Endothelial cell of umbilical vein (primary cell): ENCODE measurements at places on chromosomes 6 and 20.

DNA sequence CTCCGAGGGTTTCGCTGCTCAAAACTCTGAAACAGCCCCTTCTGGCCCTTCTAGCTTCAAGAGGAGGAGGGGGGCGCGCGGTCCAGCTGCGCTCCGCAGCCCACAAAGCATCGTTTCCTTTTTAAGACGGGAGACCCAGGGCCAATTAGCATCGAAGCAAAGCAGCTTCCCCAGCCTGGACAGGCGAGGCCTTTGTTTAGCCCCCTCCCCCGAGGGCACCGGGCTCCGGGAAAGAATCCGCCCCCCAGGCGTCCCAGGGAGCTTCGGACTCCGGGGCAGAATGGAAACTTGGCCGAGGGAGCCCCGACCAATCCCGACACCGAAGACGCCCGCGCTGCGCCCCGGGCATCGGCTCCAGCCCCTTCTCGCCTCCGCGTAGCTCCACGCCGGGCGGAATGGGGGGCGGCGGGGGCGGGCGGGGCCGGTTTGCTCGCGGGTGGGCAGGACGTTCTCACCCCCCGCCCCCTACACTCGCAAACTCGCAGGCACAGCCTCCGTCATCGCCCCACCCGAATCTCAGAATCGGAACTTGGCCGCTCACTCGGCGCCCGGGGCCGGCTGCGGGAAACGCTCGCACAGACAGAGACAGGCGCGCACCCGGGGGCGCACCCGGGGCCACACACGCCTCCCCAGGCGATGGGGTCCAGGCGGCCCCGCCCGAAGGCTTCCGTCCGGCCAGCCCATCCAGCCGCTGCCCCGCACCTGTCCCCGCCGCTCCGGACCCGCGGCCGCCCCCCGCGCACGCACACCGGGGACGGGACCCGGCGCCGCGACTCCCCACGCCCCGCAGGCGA is 628 bp downstream of the NKAIN4 start:
- no peak for DNase-seq

DNA sequence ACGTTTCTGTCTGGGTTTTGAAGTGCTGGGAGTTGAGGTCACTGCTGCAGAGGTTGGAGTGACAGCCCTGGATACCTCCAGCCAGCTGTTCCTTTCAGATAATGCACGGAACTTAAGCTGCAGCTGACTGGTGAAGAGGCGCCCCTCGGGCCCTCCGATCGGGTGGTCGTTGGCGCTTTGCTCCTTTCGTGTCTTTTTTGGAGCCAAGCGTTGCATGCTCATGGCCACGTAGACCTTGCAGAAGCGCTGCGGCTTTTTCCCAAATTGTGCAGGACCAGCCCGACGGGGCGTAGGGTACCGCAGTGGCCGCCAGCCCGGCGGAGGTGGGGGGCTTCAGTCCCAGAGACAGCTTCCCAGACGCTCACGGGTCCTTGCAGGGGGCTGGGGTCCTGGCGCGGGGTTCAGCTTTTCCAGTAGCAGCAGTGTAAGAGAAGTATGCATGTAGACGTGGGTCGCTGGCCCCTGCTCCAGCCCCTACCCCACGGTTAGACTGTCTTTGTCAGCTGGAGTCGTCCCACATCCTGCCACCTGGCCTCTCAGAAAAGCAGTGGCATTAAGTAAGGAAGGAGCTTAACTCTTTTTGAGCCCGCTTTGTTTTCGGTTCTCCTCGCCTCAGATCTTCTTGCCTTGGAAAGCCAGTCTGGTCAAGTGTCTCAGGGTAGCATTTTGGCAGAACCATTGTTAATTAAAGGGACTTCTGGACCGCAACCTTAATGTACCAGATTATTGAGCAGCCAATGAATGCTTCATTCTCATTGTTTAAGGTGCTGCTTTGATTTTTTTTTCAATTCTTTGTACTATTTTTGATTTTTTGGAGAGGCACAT is 838 bp downstream of the TNFAIP3 start:
- peak; percentile 42 for DNase-seq

GRCh38 chr20:57208198-57208597 is 58.2 kb downstream of the BMP7 start:
- DNase-seq, result no peak

- no peak for DNase-seq
Observed at GRCh38 chr20:9144643-9145042, 75.8 kb downstream of the PLCB4 start.

GRCh38 chr20:9021699-9022098 is 47.2 kb upstream of the PLCB4 start:
- no peak for DNase-seq

- DNase-seq, result no peak
Observed at GRCh38 chr20:45727044-45727443, 4.9 kb downstream of the SPINT4 start.

DNA sequence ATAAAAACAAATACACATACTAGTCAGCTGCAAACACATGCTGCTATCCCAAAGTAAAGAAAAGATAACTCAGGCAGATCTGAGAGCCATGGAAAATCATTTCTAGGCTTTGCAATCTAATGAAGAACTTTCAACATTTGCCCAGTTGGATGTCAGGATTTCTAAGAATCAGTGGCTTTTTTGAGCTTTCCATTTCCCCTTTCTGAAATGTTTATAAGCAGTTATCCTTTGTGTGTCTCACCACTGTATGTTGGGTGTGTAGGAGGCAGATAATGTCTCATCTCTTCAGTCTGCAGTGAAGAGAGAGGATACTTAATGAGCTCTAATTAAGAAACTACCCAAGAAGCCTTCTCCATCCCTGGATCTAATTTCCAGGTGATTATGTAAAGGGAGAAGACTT is 43.6 kb downstream of the RGS17 start:
- DNase-seq, result no peak

DNA sequence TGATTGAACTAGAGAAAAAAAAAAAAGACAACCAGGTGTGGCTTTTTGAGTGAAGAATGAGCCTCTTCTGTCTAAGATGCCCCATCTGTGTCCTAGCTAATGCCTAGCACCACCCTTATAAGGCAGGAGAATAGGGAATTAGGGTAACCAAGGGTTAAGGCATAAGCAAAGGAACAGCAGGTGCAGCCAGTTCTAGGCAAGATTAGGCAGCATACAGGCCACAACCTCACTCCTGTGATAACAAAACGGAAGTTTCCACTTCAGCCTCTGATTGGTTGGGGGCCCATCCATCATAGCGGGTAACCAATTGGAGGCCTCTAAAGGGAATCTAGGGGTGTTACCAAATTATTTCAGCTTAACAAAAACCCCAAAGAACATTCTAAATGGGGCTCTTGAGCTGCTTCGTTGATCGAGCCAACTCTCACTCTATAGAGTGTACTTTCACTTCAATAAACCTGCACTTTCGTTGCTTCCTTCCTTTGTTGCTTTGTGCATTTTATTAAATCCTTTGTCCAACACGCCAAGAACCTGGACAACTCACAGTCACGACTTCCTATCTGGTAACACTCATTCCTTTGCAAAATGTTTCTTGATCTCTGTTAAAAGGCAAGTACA is 61.9 kb upstream of the TAGAP start:
- DNase-seq, result peak; percentile 55

DNA sequence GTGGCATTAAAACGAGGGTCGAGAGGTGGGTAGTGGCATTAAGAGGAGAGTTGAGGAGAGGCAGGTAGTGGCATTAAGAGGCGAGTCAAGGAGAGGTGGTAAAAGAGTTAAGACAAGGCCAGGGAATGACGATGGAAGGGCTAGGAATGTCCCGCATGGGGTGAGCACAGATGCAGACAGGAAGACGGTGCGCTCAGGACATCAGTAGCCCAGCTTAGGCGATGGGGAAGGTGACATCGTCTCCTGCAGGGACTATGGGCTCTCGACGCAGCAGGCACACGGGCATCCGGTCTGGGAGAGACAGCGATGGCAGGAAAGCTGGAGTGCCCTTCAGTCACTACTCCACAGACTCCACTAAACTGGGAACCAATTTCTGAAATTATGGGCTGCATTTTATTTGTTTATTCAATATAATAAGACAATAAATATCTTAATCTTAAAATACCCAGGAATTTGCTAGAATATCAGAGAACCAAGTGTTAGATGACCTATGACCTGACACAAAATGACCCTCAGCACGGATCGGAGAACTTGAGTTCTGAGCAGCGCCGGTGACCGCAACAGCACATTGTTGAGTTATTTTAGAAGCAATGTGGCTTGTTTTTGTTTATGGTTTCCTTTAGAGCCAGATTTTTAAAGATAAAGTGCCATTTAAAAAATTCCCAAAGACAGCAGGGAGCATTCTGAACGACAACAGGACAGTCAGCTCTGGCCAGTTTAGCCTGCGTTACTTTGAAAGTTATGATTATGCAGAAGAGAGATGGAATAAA is 177.7 kb downstream of the SMOC2 start:
- no peak for DNase-seq

DNA sequence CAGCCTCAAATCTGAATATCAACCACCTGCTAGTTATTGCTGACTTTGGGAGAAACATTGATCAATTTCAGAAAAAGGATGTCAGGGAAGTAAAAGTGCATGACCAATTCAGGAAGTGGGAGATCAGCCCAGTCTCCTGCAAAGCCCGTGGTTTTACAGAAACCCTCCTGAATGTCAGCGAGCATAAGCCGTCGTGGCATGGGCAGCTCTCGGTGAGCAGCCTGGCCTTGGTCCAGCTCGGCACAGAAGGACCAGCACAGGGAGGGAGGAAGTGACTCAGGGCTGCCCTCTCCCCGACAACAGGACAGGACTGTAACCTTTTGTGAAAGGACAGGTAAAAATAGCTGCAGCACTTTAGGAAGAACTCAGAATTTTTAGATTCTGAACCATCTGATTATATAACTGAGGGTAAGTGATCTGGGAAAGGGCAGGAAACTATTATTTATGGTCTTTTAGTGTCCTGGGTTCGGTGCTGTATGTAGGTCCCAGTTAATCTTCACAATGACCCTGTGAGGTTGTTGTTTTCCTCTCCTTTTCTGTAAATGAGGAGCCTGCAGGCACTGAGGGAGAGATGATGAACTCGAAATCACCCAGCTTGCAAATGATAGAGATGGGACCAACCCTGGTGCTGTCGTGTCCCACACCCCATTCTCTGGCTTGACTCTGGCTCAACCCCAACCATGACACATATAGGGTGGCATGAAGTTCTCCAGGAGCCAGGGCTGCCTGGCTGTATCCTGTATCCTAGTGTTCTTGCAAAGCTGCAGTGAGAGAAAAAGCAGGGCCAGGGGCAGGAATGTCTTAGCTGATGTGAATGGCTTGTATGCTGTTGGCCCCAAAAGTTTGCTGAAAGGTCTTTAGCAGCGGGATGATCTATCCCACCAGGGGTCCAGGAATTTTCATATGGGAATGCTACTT is 37.6 kb downstream of the NRN1 start:
- DNase-seq, result peak; percentile 44

- no peak for DNase-seq
Observed at GRCh38 chr6:83365931-83366330, 64.9 kb downstream of the ME1 start.

GRCh38 chr6:128057541-128057940 is 156.7 kb upstream of the THEMIS start:
- DNase-seq, result no peak

GRCh38 chr6:13492357-13492756 is 5.0 kb upstream of the GFOD1 start:
- no peak for DNase-seq

GRCh38 chr20:5044075-5044620 is 42.8 kb upstream of the SLC23A2 start:
- no peak for DNase-seq

GRCh38 chr6:31680226-31681134 is at the start of gene LY6G5C:
TSS of gene LY6G5C (minus strand) at chr6:31681067. CDS start at chr6:31680373, 694 bp downstream.
- peak; percentile 81 for DNase-seq

- no peak for DNase-seq
Observed at GRCh38 chr6:41731561-41732086, 3.8 kb downstream of the TFEB start.

GRCh38 chr20:57612436-57612835 is 7.8 kb downstream of the ZBP1 start:
- no peak for DNase-seq

DNA sequence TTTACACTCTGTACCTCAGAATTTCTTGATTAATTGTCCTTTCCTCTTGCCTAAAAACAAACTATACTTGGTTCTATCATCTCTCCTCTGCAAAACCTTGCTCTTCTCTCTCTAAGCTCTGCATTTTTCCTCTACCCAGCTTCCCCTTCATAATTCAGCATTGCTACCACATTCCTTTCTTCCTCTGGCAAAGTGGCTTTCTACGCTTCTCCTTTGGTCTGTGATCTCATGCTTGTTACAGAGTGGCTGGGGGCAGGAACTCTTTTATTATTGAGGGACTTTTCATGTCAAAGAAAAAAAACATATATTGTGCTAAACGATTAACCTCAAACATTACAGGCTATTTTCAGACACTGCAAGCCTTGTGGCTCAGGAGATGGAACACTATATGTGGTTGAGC is 333.3 kb upstream of the KCNQ5 start:
- no peak for DNase-seq

DNA sequence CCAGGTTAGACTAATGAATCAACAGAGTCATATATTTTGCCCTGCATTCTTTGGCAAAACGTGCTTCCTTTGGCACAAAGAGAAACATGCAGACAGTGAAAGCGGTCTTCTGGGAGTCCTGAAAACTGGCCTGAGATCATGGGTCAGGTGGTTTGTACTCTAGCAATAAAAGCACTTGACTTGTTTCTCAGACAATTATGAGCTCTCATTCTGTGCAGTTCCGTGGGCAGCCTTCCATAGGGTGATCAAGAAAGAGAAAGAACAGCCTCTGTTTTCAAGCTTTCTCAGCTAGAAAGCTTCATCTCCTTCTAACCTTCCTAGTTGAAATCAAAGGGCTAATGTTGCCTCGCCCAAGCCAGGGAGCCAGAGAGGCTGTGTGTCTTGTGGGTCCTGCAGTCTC is 62.7 kb upstream of the ISM1 start:
- peak; percentile 5 for DNase-seq

DNA sequence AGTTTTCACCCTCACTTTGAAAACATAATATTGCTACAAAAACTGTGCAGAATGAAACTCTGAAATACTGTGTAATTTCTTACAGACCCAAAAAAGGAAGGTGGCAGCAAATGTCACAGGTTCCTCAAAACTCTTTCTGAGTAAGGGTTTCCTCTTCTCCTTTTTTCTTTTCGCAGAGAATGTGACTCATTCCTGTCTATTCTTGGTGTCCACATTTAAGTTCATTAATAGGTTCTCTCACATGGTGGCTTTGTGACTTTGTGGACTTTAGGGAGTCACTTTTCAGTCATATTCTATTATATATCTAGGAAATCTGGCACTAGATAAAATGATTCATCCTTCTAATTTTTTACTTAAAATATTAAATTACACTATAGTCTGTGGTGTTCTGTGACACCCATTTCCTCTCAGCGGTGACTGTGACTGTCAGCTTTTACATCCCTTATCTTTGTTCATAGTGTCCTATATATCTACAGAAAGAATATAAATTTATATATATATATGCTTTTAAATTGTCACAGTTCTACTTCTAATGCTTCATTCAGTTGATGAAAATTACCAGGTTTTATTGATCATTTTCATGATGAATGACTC is 126.8 kb upstream of the HCRTR2 start:
- no peak for DNase-seq
